ENCODE measurements at places on chromosomes 1 and 21.

GRCh38 chr1:234920136-234920842 lies 208.3 kb downstream of the TOMM20 start:
- DNase-seq: no peak

GRCh38 chr1:187513190-187513589 lies 684.4 kb downstream of the PLA2G4A start:
- no peak for DNase-seq

GRCh38 chr1:32554288-32554687 lies 15.1 kb downstream of the ZBTB8A start:
- DNase-seq: no peak

- no peak for DNase-seq
Observed at GRCh38 chr1:180912211-180912800, 391 bp upstream of the KIAA1614 start.
